ENCODE measurements at places on chromosomes 3 and 15.
A peak's percentile ranks its signal among the peaks of the same experiment; 100 is the strongest.

- DNase-seq = no peak
Measured at GRCh38 chr3:69130689-69131088, 8.3 kb upstream of the LMOD3 start.

GRCh38 chr15:49044766-49045606, 1.3 kb downstream of the SECISBP2L start:
- DNase-seq = no peak

GRCh38 chr15:85886309-85886811, 91.6 kb upstream of the KLHL25 start:
- no peak for DNase-seq

GRCh38 chr3:6994081-6994668, 133.3 kb downstream of the GRM7 start:
- DNase-seq = no peak

DNA sequence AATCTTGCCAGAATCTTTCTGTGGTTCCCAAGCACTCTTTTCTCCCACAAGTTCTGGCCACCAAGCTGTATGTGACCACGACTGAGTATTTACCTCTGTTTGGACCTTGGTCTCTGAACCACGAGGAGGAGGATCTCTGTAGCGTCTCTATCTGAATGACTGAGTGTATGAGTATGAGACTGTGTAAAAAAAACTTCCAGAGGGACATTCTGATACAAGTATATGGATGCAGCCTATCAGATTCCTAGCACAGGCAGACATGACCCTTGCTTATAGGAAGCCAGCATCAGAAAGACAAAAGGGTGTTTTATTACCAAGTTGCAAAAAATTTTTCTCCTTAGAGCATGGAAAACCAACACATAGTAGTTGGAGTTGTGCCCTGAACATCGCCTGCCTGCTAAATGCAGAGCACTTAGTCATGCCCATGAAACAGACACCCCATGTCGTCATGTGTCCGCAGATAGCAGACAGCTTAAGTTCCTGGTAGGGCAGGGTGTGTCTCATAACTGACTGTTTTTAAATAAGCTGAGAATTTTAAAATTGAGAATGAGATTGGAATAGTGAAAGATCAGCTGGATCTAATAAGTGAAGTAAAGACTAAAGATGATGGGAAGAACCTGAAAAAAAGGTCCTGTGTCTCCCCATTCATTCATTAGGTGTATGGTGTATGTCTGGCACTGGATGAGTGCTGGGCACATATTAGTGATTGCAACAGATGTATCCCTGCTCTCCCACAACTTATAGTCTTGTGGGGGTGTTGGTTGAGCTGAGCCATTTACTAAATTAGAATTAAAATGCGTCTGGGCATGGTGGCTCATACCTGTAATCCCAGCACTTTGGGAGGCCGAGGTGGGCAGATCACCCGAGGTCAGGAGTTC, 30.9 kb downstream of the DAG1 start:
- peak; percentile 72 for DNase-seq

DNA sequence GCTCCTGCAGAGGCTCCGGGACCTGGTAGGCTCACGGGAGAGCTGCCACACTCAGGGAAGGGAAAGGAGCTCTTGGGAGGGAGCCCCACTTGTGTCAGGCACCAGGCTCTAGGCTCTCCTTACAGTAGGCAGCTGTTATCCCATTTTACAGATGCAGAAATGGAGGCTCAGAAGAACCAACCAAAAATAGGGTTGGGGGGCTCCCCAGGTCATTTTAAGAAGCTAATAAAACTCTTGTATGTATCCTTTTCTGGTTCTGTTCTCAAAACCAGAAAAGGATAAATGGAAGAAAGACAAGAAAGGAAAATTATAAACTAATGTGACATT, 23.5 kb upstream of the GP9 start:
- no peak for DNase-seq

DNA sequence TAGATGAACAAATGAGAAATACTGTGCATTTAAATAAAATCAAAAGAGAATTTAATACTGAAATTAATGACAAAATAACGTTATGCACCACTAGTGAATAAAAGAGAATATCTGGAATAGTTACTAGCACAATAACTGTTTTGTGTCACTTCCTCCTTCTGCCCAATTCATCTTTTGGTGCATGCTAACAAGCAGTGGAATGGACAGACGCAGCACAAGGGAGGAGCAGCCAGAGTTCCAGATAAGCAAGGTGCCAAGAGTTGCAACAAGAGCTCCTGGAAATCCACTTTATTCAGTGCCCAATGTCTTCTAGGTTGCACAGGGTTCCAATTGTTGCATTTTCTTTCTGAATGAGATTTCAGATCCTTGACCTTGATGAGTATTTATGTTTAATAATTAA, 66.5 kb upstream of the PLXND1 start:
- no peak for DNase-seq

DNA sequence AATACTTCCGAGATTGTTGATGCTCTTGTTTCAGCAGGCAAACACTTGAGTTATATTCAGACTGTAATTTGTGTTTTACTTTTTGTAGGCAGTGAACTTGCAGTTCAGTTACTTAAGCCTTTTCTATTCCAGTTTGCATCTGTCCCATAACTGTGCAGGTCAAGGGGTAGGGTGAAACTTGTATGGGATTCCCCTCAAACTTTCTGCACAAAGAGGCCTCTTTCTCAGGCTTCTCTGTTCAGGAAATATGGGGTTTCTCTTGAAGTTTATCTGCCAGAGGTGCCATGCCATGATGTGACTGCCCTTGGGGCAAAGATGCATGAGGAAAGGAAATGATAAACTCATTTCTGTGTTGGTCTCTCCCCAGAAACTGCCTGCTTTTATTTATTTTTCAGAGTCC, 66.7 kb downstream of the SLC24A1 start:
- DNase-seq = no peak

- no peak for DNase-seq
Measured at GRCh38 chr15:63340878-63341277, 40.8 kb downstream of the CA12 start.

DNA sequence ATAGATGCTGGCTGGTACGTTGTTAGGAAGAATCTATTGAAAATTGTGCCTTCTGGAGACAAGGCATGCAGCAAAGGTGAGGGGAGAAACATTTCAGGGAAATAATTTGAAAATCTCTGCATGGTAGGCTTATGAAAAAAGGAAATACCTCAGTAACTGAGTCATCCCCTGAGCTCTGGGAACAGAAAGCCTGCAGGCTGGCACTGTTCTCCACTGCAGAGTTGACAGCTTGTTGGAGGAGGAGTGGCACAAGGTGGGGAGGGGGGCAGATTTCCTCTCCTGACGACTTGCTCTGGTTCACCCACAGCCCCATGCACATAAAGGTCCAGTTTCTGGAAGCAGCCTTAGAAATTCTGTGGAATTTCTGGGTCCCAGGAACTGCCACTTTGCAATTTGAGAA, 179.4 kb downstream of the ABHD5 start:
- DNase-seq = peak; percentile 76

GRCh38 chr3:49135499-49135898, 2.6 kb upstream of the LAMB2 start:
- no peak for DNase-seq

DNA sequence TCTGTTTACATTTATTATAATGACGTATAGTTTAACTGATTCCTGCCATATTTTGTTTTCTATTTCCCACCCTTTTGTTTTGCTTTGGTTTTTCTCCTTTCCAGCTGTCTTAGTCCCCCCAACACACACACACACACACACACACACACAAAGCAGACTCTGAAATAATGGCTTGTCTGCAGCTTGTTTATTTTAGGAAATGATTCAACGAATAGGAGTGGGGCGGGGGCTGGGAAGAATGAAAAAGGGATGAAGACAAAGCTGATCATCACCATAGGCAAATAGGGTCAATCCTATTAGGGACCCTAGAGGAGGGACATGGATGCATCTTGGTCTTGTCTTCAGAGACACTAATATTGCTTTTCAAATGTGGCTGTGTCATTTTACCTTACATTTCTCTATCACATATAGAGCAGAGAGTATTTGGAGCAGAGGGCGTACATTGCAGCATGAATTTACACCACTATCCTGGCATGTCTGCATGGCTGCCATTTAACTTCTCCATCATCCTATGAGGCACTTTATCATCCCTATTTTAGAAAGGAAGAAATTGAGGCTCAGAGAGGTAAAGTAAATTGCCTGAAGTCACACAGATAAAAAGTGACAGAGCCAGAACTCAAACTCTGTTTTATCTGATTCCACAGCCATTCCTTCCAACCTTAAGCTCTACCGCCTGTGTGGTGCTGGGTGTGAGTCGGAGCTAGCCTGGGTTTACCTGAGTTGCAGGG, 147.2 kb upstream of the TPM1 start:
- peak; percentile 54 for DNase-seq

DNA sequence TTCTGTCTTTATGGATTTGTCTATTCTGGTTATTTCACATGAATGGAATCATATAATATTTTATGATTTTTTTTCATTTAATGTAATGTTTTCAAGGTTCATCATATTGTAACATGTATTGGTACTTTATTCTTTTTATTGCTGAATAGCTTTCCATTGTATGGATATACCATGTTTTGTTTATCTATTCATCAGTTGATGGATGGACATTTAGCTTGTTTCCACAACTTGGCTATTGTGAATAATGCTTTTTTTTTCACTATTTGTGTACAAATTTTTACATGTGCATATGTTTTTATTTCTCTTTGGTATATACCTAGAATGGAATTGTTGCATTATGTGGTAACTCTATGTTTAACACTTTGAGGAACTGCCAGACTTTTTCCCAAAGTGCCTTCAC, 64.7 kb downstream of the PFN2 start:
- no peak for DNase-seq

DNA sequence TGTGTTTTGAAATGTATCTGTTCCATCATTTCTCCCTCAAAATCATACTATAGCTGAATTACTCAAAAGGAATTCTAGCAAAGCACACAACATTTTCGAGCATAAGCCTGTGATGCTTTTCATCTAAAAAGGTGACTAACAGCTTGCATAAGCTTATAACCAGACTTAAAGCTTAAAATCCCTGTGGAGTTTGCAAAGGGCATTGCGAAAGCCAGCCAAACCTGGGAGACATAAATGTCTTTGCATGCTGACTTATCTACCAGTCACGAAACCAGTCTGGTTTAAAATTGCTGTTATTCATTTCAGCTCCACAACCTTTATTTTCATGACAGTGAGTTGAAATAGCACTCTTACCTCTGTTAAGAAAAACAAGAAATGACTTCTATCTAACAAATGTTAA, 35.6 kb upstream of the LIPC start:
- DNase-seq = peak; percentile 44

DNA sequence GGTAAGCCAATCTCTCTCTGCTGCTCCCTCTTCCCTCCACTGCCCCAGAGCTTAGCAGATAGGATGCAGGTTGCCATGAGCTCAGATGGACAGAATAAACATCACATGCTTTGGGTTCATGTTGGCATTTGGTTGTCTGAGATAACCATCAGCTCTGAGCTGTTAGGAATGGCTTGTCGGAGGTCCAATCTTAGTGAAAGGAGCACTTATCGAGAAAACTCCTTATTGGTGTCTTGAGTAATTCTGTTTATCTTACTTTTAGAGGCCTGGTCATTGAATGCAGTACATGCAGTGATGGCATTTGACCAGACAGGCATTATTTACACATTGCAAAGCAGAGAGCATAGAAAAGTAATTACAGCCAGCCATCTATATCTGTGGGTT, 99.7 kb downstream of the CEMIP start:
- no peak for DNase-seq

- DNase-seq = no peak
Measured at GRCh38 chr3:193743702-193744047, 150.7 kb downstream of the OPA1 start.

- DNase-seq = no peak
Measured at GRCh38 chr15:68994981-68995761, 19.3 kb upstream of the NOX5 start.

DNA sequence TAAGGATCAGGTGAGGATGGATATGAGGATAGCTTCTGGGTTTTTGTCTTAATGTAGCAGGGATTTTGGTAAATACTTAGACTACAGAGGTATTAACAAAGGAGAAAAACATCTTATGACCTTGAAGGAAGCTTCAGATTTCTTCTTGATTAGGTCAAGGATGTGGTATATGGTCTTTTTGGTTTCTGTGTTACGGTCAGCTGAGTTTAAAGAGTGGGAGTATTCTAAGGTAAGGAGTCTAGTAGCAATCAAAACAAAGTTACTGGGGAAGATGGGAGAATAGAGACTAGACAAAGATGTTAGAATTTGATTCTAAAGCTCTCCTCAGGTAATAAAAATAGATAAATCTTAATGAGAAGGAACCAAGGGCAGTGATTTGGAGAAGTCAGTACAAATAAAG, 6.2 kb downstream of the HMG20A start:
- DNase-seq = no peak

- no peak for DNase-seq
Measured at GRCh38 chr3:4807381-4808280, 171.6 kb upstream of the BHLHE40 start.

GRCh38 chr3:135650309-135650708, 315.2 kb upstream of the PPP2R3A start:
- DNase-seq = no peak

DNA sequence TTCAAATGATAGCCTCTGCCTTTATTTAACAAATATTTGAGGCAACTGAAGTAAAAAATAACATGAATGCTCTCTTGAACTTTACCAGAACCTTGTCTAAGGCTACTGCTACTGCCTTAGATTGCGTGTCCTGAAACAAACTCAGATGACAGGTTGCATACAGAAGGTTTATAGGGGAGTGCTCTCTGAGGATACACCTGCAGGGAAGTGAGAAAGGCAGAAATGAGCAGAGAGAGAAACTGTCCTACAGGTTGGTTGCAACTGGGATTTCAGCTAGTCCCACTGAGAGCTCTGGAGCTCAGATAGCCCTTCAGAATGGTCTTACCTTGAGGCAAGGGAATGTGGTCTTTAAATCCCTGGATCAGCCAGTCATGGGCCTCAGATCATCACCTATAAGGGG, 165.5 kb downstream of the IL5RA start:
- no peak for DNase-seq

DNA sequence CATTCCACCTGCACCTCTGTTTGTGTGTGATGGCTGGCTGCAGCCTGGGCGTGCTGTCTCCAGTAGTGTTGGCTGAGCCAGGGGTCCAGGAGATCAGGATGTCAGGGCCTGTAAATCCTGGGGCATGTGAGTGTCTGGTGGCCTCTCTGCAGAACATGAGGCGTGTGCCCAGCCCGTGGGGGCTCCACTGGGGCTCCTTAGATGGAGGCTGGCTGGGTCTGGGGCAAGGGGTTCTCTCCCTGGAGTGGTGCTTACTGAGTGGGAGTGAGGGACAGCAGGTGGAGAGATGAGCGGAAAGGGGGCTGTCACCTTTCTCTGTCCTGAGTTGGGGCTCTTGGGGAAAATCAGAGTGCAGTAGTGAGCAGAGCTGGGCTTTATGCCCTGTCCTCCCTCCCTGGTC, 152.2 kb downstream of the CHDH start:
- DNase-seq = no peak

- DNase-seq = peak; percentile 44
Measured at GRCh38 chr3:122952520-122952919, 75.0 kb downstream of the SEMA5B start.

Measured in RCC 7860 (cell line).